ENCODE measurements at places on chromosomes 5 and 9.

GRCh38 chr9:77166193-77166592 lies 11.1 kb upstream of the VPS13A start:
- no peak overlapping the region for H3K27ac ChIP-seq
- no peak overlapping the region for H3K4me3 ChIP-seq
- H3K27me3 ChIP-seq: no peaks in the 10 kb centered on the region
- H3K36me3 ChIP-seq: no peaks in the 10 kb centered on the region
- DNase-seq: no peak
- H3K4me1 ChIP-seq: no peaks in the 10 kb centered on the region

DNA sequence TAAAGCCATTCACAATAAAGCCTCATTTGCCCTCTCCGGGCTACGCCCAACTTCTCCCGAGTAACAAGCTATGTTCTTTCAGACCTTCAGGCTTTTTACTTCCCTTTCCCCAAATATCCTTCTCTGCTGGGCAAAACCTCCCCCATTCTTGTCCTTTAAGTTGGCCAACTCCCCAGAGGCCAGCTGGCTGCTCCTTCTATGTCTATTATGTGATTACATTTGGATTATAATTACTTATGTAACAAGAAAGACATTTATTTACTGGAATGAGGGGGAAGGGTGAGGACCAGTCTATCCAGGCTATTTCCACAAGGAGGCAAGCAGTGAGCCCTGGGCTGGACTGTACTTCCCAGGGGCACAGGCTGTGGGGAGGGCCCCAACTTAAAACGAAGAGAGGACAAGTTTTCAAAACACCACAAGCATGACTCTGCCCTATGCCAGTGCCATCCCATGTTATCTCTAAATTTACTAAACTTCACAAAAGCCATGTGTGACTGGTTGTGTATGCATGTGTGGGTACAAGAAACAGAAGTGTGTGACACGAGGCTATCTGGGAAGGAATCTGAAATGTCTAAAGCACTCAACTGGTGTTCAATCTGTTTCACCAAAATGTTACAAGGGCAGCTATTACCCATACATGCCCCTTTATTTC lies 84.5 kb downstream of the GNAQ start:
- peak overlapping the region; percentile 85 for H3K27ac ChIP-seq
- H3K27me3 ChIP-seq: no peaks in the 10 kb centered on the region
- peaks cover 86% of the 10 kb centered on the region for H3K4me1 ChIP-seq
- no peaks in the 10 kb centered on the region for H3K36me3 ChIP-seq
- H3K4me3 ChIP-seq: no peak overlapping the region
- DNase-seq: peak; percentile 48

- H3K36me3 ChIP-seq: peaks cover 52% of the 10 kb centered on the region
- H3K27ac ChIP-seq: no peak overlapping the region
- DNase-seq: no peak
- H3K4me1 ChIP-seq: peaks cover 58% of the 10 kb centered on the region
- H3K4me3 ChIP-seq: peak overlapping the region; percentile 31
- H3K27me3 ChIP-seq: no peaks in the 10 kb centered on the region
Measured at GRCh38 chr9:137281345-137282116, 4.0 kb downstream of the TOR4A start.

- H3K36me3 ChIP-seq: peaks cover 50% of the 10 kb centered on the region
- no peaks in the 10 kb centered on the region for H3K4me1 ChIP-seq
- DNase-seq: no peak
- H3K27me3 ChIP-seq: no peaks in the 10 kb centered on the region
- H3K4me3 ChIP-seq: no peak overlapping the region
Measured at GRCh38 chr5:43674536-43674935, 71.6 kb downstream of the NNT start.

GRCh38 chr5:61280205-61280604 lies 51.9 kb upstream of the ZSWIM6 start:
- H3K4me3 ChIP-seq: no peak overlapping the region
- peak; percentile 83 for DNase-seq
- H3K36me3 ChIP-seq: no peaks in the 10 kb centered on the region
- no peak overlapping the region for H3K27ac ChIP-seq
